ENCODE measurements at places on chromosomes 11 and 22.
A peak's percentile ranks its signal among the peaks of the same experiment; 100 is the strongest.

- no peak for DNase-seq
These were observed 562 bp downstream of the SHANK2 start for GRCh38 chr11:71251761-71252268.

- DNase-seq: no peak
These were observed 85.8 kb downstream of the SERGEF start for GRCh38 chr11:17927041-17927440.

GRCh38 chr11:30333405-30333804 is 10.5 kb downstream of the ARL14EP start:
- DNase-seq: no peak

DNA sequence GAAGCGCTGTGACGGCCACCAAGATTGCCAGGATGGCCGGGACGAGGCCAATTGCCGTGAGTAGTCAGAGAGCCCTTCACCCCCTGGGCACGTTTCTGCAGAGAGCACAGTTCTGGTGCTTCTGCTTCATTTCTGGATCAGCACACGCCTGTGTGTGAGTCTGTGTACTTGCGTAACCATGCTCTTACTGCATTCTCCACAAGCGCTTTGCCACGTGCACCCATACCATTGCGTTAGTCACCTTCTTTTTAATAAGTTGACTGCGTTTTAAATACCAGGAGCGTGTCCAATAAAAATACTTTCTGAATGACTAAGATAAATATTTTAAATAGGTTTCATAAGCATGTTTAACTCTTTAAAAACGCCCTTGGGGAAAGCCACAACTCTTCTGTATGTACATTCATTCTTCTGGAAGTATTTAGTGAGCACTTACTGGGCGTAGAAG is 143.0 kb upstream of the SORL1-AS1 start:
- peak; percentile 100 for DNase-seq
